ENCODE measurements at places on chromosomes 6 and 20.

DNA sequence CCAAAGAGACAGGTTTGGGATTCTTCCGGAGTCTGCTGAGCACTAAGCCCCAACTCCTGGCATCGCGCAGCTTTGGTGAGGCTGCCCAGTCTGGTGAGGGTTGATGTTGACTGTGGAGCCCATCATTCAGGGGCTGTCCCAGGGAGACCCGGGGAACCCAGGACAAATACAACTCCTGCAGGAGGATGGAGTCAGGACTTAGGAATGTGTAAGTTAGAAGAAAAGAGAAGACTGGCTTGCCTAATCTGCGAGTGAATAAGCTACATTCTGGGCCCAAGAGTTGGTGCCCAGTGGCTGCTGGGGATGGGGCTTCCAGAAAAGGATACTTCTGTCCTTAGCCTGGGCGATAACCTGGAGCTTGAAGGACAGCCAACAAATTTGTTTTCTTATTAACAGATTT lies 47.9 kb downstream of the STK35 start:
- DNase-seq, result no peak

GRCh38 chr6:75830959-75831885 lies 82.2 kb downstream of the MYO6 start:
- no peak for DNase-seq

- no peak for DNase-seq
Observed at GRCh38 chr20:48313324-48313723, 514.5 kb downstream of the PREX1 start.

DNA sequence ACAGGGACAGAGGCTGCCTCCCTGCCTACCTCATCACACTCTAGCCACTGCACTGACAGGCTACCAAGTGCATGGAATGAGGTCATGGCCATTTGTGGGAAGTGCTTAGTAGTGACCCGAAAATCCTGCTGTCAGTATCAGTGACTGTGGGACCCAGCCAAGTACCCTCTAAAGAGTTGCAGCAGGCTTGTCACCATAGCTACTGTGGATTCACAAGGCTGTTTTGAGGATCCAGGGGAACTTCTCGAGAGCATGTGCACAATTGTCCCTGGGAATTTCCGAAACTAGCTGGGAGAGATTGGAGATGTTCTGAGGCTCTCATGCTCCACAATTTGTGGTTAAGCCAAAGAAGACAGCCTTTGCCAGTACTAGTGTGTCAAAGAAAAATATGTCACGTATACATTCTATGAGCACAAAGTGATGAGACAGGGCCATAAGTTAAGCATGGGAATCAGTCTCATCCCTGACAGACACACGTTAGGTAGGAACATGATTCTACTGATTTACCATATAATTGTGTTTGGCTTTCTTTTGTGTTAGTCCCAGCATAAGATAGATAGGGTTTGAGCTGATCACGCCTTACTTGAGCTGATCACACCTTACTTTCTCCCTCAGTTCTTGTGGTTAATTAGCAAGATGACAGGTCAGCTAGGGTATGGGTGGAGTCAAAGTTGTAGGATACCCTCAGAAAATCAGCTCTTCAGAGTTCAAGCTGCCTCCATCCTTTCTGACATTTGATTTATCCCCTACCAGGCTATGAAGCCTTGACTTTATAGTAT lies 42.6 kb upstream of the TMEM170B start:
- no peak for DNase-seq

- no peak for DNase-seq
Observed at GRCh38 chr6:423799-424345, 32.3 kb downstream of the IRF4 start.

All from cardiac septum (tissue), 1 donor.